ENCODE measurements at places on chromosomes 12 and 14.
A peak's percentile ranks its signal among the peaks of the same experiment; 100 is the strongest.

DNA sequence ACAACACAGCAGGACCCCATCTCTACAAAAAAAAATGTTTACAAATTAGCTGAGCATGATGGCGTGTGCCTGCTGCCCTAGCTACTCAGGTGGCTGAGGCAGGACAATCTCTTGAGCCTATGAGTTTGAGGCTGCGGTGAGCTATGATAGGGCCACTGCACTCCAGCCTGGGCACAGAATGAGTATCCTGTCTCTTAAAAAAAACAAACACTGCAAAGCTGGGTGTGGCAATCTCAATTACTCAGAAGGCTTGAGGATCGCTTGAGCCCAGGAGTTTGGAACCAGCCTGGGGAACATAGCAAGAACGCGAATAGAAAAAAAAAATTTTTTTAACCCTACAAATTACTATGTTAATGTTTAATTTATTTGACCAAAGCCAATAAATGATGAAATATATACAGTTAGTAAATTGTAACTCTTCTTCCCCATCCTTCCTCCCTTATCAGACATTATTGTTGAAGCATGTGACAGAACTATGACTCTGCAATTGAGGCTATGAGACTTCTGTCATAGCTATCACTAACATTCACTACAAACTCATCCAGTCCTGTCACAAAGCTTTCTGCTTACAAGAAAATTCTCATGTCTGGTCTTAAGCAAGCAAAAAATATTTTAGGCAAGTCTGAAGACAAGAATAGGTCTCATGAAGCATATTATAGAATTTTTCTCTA lies 9.8 kb downstream of the BTBD7 start:
- DNase-seq = no peak

DNA sequence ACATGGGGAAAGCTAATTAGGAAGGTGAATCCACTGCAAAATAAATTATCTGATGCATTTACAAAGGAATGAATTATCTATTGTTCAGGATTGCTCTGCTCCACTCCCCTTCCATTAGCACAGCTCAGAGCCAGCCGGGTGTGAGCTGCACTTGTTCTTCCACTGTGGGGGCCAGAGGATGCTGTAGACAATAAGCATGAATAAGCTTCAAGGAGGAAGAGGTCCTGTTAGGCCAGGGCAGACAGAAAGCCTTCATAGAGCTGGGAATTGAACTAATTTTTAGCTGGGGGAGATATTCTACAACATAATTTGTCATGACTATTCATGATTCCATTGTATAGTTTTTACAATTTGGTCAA lies 137.6 kb upstream of the MAX start:
- DNase-seq = no peak

DNA sequence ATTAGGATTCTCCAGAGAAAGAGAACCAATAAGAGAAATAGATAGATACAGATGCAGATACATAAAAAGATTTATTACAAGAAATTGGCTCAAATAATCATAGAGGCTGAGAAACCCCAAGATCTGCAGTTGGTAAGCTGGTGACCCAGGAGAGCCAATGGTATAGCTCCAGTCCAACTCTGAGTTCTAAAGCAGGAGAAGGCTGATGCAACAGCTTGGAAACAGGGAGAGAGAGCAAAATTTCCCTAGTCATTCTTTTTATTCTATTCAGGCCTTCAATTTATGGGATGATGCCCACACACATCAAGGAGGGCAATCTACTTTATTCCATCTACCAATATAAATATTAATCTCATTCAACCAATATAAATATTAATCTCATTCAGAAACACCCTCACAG lies 218.2 kb downstream of the PRKD1 start:
- DNase-seq = no peak

- no peak for DNase-seq
Observed at GRCh38 chr14:97179573-97179972, 382.4 kb downstream of the VRK1 start.

DNA sequence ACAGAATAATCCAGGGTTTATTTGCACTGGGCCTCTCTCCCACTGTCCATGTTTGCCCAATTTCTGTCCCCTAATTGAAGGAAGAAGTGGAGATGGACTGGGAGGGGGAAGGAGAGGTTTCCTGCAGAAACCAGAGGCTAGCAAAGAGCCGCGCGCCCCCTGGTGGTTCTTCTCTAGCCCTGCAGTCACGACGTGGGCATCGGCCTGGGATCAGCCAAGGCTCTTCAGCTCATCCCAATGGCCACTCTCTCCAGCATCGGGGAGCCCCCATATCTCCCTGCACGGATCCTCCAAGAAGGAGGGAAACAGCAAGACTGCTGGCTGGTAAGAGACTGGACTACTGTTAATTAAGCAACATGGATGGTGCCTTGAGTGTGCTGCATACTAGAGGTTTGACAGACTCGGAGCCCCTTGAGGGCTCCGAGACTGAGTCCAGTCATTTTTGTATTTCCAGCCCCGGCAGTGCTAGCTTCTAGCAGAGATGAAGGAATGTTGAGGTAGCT lies 18.7 kb downstream of the ZBTB39 start:
- peak; percentile 82 for DNase-seq

DNA sequence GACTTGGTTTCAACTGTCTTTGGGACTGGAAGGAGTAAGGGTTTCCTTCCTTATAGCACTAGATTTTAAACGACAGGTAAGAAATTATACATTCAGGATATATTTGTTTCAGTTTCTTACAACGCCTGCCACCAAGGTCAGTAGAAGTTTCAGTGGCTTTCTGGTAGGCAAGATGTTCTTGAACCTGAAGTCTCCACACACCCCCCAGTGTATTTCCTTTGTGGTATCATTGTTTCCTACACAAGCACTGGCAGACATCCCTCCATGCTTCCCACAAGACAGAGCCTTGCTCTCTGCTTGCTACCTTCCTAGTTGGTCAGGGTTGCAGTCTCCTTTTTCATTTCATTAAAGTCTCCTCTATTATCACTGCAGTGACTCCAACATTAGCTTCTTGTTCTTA lies 283.1 kb downstream of the FLRT2 start:
- no peak for DNase-seq

GRCh38 chr12:90871726-90872096 lies 83.3 kb downstream of the CCER1 start:
- DNase-seq = no peak

DNA sequence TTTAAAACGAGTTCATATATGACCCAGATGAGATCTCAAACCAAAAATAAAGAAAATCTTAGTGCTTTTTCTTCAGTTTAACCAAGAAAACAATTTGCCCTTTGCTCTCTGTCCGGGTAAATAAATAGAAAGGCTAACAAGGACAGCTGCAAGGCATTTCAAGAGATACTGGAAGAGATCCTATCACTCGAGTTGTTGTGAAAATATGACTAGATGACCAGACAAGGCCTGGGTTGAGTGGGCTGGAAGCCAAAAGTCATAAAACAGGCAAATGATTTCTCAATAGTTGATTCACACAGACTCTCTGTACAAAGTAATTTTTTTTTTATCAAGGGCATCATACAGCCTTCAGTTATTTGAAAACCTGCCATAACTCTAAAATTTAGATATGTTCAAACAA lies 55.9 kb upstream of the AVPR1A start:
- DNase-seq = peak; percentile 83

- DNase-seq = peak; percentile 95
Observed at GRCh38 chr12:116693286-116694227, 44.3 kb downstream of the SPRING1 start.

DNA sequence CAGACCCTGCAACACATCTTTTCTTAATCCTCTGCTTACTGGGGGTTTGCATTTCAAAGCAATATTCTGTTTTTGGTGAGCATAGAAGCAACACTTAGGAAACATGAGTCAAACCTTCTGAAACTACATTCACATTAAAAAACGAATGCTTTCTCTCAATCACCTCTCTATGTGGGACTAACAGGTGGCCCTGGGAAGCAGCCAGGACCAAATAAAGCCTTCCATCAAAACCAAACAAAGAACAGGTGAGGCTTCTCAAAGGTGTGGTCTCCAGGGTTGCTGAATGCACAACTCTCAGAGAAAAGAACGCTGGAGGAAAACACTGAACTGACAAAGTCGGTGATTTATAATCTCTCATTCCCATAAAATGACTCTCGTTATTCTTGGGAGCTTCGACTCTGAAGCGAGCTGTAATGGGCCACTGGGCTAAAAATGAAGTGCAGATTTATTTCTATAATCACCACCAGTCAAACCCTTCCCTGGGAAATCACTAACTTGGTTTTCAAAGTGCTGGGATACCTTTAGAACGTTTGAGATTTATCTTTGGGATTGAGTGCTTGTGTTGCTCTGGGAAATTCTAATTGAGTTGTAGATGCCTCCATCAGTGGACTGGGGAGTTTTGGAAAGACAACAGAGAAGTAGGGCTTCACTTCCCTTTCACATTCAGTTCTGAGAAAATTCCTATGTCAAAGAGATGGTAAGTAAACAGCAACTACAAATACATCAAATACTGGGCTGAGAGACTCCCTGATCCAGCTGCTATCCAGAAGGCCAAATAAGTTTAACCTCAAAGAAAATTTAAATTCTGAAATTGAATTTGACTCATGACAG lies 262.0 kb upstream of the TMPO start:
- DNase-seq = peak; percentile 84

Data from NCI-H510A treated with DMSO at 0.1 percent for 48 hours (cell line).